Lung (tissue), 17 donors: ENCODE measurements at places on chromosomes 11 and 22. TPM values are rescaled to one million over a fixed set of nuclear protein-coding genes. Genes with fewer than 3 reads are reported as not detected.

DNA sequence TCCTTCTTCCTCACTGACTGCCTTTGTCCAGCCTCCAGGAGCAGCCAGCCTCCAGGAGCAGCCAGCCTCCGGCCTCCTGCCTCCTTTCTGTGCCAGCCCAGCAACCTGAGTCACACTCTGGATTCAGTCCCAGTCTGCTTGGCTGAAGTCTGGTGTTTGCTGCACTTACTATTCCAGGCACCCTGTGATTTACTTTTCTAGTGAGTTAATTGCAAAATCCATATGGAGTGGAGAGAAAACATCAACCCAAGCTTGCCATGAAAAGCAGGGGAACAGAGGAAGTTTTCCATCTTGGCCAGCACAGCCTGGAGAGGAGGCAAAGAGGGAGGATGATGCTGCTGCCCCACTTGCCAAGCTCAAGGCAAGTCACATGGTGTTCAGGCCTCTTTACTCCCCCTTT is 400.5 kb downstream of the TENM4 start:
- DNase-seq, result no peak

GRCh38 chr22:17724678-17725499 is 49.4 kb downstream of the BID start:
- no peak for DNase-seq

- DNase-seq, result no peak
These were observed 20.7 kb upstream of the B3GAT1 start for GRCh38 chr11:134432776-134433175.

DNA sequence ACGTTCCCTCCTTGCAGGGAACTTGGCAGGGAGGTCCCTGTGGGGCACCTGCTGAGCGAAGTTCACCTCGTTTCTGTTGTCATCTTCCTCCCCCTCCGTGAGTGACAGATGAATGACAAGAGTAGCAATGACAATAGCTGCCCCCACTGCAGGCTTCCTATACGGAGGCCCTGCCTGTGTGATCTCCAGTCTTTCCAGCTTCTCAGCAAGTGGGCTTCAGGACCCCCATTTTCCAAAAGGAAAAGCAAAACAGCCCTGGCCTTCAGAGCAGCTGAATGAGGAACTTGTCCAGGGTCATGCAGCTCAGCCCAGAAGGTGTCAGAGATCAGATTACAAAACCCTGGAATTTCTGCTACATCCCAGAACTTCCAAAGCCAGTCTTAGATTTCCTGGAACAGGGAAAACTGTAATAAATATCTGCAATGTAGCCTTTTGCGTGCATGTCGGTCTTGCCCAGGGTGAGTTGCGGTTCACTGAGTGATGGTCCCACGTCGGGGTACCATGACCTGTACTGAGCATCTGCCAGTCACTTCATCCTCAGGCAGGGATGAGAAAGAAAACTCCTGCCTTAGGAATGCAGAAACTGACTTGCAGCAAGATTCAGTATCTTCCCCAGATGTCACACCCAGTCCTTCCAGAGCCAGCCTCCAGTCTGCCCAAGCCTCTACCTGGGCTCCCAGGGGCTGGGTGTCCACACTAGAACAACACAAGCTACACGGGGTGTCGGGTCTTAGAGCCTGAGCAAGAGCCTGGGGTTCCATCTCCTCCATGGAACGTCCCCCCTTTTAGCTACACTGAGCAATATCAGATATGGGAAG is 1457.0 kb downstream of the BRD1 start:
- no peak for DNase-seq

- peak; percentile 37 for DNase-seq
These were observed 82.4 kb upstream of the BLID start for GRCh38 chr11:122198291-122198983.

The STK33 gene
- polyA plus RNA-seq, result 14.3 TPM

The KRTAP5-9 gene
- polyA plus RNA-seq, result 0.22 TPM

The GDPD4 gene
- not detected for polyA plus RNA-seq

The TEX12 gene
- polyA plus RNA-seq, result 0.31 TPM
